ENCODE measurements at places on chromosomes 7 and 10. TPM values are rescaled to one million over a fixed set of nuclear protein-coding genes. Genes with fewer than 3 reads are reported as not detected.

SMKR1 gene
- polyA plus RNA-seq, result 0.16 TPM

PNLIP gene
- polyA plus RNA-seq, result not detected

UBE2H gene
- 73.5 TPM for polyA plus RNA-seq

ATG9B gene
- polyA plus RNA-seq, result 3.5 TPM
